ENCODE measurements at places on chromosomes 5 and 9. TPM values are rescaled to one million over a fixed set of nuclear protein-coding genes. Genes with fewer than 3 reads are reported as not detected.

Gene CFAP90
- total RNA-seq, result not detected

- DNase-seq, result no peak
- H3K4me1 ChIP-seq, result peaks cover 44% of the 10 kb centered on the region
Observed at GRCh38 chr5:59040804-59041201, 457.9 kb downstream of the RAB3C start.

DNA sequence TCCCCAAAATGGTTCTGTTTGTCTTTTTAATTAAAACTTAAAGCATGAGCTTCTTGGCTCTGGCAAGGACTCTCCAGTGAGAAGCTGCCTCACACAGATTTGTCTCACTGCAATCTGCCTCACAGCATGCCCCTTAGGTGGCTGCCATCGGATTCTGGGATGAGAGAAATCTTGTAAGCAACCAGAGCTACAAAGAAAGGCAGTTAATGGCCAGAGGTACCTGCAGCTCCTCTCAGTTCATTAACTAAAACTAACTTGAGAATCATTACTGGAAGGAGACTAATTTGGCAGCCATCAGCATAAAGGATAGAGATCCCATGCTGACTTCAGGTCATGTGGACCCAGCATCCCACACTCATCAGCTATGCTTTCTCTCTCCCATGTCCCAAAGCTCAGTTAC is 220.6 kb upstream of the DMAC1 start:
- no peaks in the 10 kb centered on the region for H3K36me3 ChIP-seq
- H3K27me3 ChIP-seq, result no peaks in the 10 kb centered on the region
- DNase-seq, result no peak
- H3K4me3 ChIP-seq, result no peak overlapping the region

Gene SLC45A2
- not detected for total RNA-seq

Data from chondrocyte (in vitro differentiated cells).